Activated CD8-positive, alpha-beta memory T cell treated with anti-CD3 and anti-CD28 coated beads, Interleukin-2, amount 10 ng/mL, durations not matched to agents 7 days and 5 days (primary cell): ENCODE measurements at places on chromosomes 2 and 18. TPM values are rescaled to one million over a fixed set of nuclear protein-coding genes. Genes with fewer than 3 reads are reported as not detected.
A peak's percentile ranks its signal among the peaks of the same experiment; 100 is the strongest.

DNA sequence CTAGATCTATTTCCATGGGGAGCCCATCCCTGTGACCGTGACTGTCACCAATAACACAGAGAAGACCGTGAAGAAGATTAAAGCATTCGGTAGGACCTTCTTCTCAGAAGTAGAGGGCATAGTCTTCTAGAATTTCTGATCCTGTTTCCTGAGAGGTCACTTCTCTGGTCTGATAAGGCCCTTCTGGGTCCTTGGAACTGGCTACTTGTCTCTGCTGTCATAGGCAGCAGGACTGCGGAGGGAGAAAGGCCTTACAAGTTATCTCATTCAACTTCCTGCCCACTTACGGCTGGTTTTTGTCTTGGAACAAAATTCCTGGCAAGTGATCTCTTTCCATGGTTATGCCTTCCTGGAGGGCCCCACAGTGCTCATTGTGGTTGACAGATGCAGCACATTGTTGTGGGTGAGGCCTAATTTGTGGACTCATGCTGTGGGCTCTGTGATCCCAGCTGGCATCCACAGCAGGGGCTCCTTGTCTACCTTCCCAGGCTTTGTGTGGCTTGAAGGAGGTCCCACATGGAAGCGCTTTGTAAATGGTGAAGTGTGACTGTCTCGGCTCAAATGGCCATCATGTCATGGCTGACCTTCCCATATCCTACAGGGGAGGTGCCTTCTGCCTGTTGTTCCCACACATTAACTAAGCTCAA lies 22.0 kb downstream of the SAG start:
- no peak overlapping the region for H3K4me3 ChIP-seq
- H3K4me1 ChIP-seq: peaks cover 41% of the 10 kb centered on the region
- H3K36me3 ChIP-seq: peaks cover 6% of the 10 kb centered on the region

Gene HES6
- 4.0 TPM for total RNA-seq

Gene MRPL44
- total RNA-seq: 34.9 TPM

DNA sequence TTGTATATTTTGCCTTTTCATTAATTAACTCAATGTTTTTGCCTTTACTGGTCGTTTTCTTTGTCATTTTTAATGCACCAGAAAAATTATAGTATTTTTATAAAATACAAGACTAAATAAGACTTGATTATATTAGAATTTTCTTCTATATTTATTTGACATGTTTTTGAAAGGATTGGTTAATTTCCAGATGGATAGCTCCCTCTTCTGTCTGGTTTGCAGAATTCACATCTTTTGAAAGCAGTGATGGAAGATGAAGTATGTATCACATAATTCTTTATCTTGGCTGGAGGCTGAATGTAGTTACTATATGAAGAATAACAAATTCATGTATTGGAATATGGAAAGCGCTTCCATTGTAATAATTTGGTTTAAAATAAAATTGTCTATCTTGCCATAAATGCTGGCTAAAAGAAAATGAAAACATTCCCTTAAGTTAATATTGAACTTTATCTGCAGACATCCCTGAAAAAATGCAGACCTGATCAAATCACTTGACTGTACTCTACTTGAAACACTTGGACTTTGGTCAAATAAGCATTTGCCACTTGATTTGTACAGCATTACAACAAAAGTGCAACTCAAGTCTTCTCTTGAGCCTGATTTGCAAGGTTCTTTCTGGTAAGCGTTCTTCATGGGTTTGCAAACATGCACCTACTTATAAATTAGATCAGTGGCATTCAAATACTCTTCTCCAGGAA lies 86.3 kb upstream of the EFEMP1 start:
- H3K4me3 ChIP-seq: no peak overlapping the region
- no peaks in the 10 kb centered on the region for H3K4me1 ChIP-seq
- no peak overlapping the region for H3K27ac ChIP-seq

- no peak for DNase-seq
- H3K4me1 ChIP-seq: no peaks in the 10 kb centered on the region
- H3K27ac ChIP-seq: no peak overlapping the region
- H3K4me3 ChIP-seq: no peak overlapping the region
- no peaks in the 10 kb centered on the region for H3K36me3 ChIP-seq
These were observed 70.9 kb downstream of the TMEFF2 start for GRCh38 chr2:192123847-192124246.

Gene EIF5B
- total RNA-seq: 62.1 TPM

GRCh38 chr2:237207646-237208045 lies 122.0 kb downstream of the COPS8 start:
- no peak overlapping the region for H3K4me3 ChIP-seq
- no peaks in the 10 kb centered on the region for H3K36me3 ChIP-seq
- H3K27me3 ChIP-seq: no peaks in the 10 kb centered on the region
- no peak for DNase-seq
- H3K4me1 ChIP-seq: no peaks in the 10 kb centered on the region

DNA sequence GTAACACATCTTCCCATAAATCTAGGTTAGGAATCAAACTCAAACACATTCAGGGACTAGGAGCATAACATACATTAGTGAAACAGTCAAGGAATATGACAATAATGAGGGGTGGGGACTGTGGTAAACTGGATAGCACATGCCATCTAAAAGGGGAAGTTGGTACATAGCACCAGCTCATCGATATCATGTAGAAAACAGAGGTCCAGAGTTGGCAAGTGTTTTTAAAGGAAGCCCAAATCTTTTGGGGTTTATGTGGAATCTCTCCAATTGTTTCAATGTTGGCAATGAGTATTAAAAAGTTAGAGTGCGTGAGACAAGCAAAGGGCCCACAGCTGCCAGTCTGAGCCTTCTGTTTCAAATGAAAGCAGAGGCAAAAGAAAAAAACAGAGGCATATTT lies 24.4 kb downstream of the KLF7 start:
- peaks cover 3% of the 10 kb centered on the region for H3K36me3 ChIP-seq
- peaks cover 20% of the 10 kb centered on the region for H3K27me3 ChIP-seq
- no peak overlapping the region for H3K27ac ChIP-seq

DNA sequence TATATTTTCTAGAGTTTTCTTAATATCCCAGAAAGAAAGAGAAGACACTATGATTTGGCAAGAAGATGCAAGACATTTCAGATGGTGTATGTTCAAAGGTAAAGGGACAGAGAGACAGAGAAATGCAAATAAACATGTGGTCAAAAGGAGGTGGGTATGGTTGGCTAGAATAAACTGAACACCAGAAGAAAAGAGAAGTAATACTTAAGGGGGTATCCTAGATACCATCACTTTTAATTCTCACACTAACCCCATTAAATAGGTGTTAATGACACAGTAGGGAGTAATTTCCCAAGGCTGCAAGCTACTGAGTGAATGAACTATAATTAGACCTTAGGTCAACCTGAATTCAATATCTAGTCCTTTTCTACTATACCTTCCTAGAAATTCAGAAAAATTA lies 111.2 kb upstream of the CD226 start:
- no peak overlapping the region for H3K4me3 ChIP-seq
- DNase-seq: no peak
- H3K27me3 ChIP-seq: no peaks in the 10 kb centered on the region
- peaks cover 33% of the 10 kb centered on the region for H3K36me3 ChIP-seq

Gene SH3BP4
- total RNA-seq: not detected

GRCh38 chr18:8629602-8630001 lies 20.4 kb downstream of the RAB12 start:
- H3K4me1 ChIP-seq: peaks cover 7% of the 10 kb centered on the region
- no peak overlapping the region for H3K4me3 ChIP-seq
- H3K27me3 ChIP-seq: no peaks in the 10 kb centered on the region
- DNase-seq: no peak

DNA sequence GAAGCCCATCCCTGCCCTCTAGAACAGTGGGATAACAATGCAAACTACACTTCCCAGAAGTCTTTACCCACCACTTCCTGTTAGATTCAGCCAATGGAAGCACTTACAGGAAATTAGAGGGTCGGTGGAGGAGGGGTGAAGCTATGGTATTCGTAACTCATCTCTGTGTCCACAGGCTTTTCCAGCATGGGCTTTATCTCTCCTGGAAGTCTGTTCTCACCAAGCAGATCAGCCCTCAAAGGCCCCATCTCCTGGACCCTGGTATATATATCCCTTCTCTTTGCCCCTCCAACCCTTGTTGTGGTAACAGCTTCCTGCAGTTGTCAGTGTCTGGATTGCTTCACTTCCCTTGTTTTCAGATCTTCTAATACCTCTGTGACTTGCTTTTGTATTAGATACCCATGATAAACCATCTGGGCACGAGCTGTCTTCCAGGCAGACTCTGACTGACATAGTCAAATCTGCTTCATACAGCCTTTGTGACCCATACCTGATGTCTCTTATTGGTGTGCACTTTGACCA lies 475.0 kb upstream of the POU3F3 start:
- H3K27me3 ChIP-seq: no peaks in the 10 kb centered on the region
- H3K4me1 ChIP-seq: no peaks in the 10 kb centered on the region
- H3K4me3 ChIP-seq: peak overlapping the region; percentile 33
- no peak overlapping the region for H3K27ac ChIP-seq
- H3K36me3 ChIP-seq: no peaks in the 10 kb centered on the region

DNA sequence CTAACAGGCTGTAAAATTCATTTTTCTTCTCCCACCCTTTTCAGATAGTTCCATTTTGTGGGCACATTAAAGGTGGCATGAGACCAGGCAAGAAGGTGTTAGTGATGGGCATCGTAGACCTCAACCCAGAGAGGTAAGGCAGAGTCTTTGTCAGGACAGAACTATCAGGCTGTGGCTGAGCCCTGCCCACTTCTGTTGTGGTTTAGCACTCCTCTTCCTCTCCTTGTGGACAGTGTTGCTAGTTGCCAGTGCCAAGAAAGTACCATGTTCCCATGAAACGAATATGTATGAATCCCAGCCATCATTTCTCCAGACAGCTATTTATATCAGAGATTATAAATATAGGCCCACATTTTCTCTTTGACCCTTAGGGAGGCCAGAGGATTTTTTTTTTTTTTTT lies 1.6 kb downstream of the LGALSL start:
- H3K4me3 ChIP-seq: peak overlapping the region; percentile 74
- peaks cover 47% of the 10 kb centered on the region for H3K27me3 ChIP-seq
- no peak overlapping the region for H3K27ac ChIP-seq
- no peaks in the 10 kb centered on the region for H3K36me3 ChIP-seq
- no peak for DNase-seq

DNA sequence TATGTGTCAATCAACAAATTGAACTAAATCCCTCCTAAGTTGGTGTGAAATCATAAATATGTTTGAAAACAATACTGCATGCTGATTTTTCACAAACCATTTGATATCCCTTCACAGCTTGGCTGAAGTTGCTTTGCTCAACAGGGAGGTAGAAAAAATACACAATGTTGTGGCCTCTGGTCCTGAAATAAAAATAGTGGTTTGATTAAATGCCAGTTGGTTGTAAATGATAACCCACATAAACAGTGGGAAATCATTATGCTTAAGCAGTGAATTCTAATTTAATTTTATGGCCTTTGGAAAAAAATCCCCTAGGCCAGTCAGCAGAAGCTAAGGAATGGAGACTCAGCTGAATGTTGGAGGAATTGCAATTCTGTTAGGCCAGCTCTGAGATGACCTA lies 359.4 kb upstream of the CWC22 start:
- H3K27me3 ChIP-seq: no peaks in the 10 kb centered on the region
- no peak for DNase-seq
- H3K4me1 ChIP-seq: no peaks in the 10 kb centered on the region
- H3K4me3 ChIP-seq: no peak overlapping the region
- H3K27ac ChIP-seq: no peak overlapping the region

- no peak overlapping the region for H3K4me3 ChIP-seq
- peaks cover 20% of the 10 kb centered on the region for H3K27me3 ChIP-seq
- no peaks in the 10 kb centered on the region for H3K36me3 ChIP-seq
- H3K4me1 ChIP-seq: no peaks in the 10 kb centered on the region
These were observed 84.5 kb downstream of the ZBTB7C start for GRCh38 chr18:48324651-48325050.

Gene LBH
- 68.5 TPM for total RNA-seq

Gene MC4R
- not detected for total RNA-seq

- H3K36me3 ChIP-seq: no peaks in the 10 kb centered on the region
- H3K27ac ChIP-seq: no peak overlapping the region
- DNase-seq: no peak
- H3K4me1 ChIP-seq: peaks cover 15% of the 10 kb centered on the region
- no peak overlapping the region for H3K4me3 ChIP-seq
- peaks cover 59% of the 10 kb centered on the region for H3K27me3 ChIP-seq
These were observed 48.9 kb downstream of the TGIF1 start for GRCh38 chr18:3498698-3499471.

Gene DOK6
- not detected for total RNA-seq

GRCh38 chr2:96537066-96537733 lies 648 bp downstream of the ARID5A start:
- peaks cover 67% of the 10 kb centered on the region for H3K4me1 ChIP-seq
- H3K36me3 ChIP-seq: peaks cover 22% of the 10 kb centered on the region
- peak; percentile 97 for DNase-seq
- peak overlapping the region; percentile 94 for H3K27ac ChIP-seq

GRCh38 chr2:112622528-112622849 lies 23.2 kb upstream of the SLC20A1 start:
- H3K27me3 ChIP-seq: peaks cover 2% of the 10 kb centered on the region
- H3K4me3 ChIP-seq: no peak overlapping the region
- peaks cover 38% of the 10 kb centered on the region for H3K4me1 ChIP-seq
- H3K36me3 ChIP-seq: no peaks in the 10 kb centered on the region
- peak; percentile 0 for DNase-seq
